ENCODE measurements at places on chromosomes 13 and 19. TPM values are rescaled to one million over a fixed set of nuclear protein-coding genes. Genes with fewer than 3 reads are reported as not detected.

The TIMM29 gene
- total RNA-seq = 9.8 TPM

DNA sequence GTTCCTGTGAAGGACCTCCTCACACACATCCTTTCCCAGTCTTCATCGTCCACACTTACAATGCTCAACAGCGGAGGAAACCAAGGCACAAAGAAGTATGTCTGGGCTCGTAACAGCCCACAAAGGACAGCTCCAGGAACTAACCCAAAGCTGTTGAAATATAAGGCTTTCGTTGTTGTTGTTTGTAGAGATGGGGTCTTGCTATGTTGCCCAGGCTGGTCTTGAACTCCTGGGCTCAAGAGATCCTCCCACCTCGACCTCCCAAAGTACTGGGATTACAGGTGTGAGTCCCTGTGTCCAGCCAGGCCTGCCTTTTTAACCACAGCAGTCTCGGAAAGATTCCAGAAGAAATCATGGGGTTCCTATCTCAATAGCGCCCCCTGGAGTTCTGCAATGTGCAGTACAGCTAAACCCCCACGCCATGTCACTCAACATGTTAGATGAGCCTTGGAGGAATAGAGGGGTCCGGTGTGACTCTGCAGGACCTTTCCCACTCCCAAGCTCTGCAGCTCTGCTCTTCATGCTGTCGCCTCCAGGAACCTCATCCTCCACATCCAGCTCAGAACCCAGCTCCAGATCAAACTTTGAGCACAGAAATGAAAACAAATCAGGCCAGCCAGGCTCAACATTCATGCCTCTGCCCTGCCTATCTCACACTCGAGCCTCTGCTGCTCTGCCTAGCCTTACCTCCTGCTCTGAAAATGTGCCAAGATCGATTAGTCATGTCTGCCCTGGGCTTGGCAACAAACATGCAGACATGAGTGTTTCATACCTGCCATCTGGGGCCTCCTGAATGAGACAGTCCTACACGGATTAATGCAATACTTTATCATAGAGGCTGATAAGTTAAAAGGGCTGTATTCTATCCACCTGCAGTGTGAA, 7.5 kb downstream of the PLA2G4C start:
- peak; percentile 38 for DNase-seq

- DNase-seq = peak; percentile 96
Observed at GRCh38 chr19:55113570-55114039, 3.8 kb downstream of the PPP1R12C start.

DNA sequence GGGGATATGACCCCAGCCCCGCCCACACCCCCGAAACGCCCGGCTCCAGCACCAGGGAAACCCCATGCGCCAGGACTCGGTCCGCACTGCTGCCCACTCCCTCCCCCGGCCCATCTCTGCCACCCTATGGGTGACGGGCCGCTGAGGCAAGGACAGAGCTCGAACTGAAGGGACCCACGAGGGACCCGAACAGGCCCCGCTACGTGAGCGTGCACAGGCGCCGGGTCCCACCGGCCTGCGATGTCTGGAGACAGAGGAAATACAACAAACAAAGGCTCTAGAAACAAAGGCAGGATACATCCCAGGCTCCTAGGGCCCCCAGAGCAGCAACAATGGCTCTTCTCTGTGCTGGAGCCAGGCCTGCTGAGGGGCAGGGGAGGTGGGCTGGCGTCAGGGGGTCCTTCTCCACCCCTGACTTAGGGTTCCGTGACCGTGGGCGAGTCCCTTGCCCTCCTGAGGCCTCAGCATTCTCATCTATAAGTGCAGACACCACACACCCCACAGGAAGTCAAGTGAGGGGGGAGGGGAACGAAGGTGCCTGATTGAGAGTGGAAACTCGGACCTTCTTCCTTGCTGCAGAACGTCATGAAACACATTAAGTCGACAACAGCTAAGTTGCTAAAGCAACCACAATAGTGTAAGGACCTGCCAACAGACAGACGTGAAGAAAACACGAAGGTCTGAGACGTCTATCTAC, 3.1 kb downstream of the ABHD17A start:
- no peak for DNase-seq

GRCh38 chr13:71661921-71662320, 205.1 kb downstream of the DACH1 start:
- no peak for DNase-seq
